Right ventricle myocardium superior (tissue), 1 donor: ENCODE measurements at places on chromosomes 4 and X. TPM values are rescaled to one million over a fixed set of nuclear protein-coding genes. Genes with fewer than 3 reads are reported as not detected.

DNA sequence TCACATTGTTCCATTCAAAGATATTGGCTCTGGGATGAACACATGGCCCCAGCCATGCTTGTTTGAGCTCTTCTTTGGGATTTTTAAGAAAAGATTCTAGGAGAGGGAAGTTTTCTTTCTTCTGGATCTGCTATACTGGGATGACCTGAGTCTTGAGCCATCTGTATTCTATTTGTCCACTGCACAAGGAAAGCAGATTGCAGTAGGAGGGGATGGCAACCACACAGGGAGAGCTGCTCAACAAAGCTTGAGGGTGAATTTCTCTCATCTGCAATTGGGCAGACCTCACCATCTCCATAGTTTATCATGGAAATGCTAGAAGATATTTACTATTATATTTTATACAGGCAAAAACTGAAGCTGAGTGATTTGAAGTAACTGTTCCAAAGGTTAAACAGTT is 34.3 kb downstream of the ADH7 start:
- no peak for DNase-seq

GRCh38 chr4:175453456-175453855 is 358.6 kb downstream of the GPM6A start:
- DNase-seq, result no peak

GRCh38 chr4:10737337-10737736 is 52.8 kb upstream of the CLNK start:
- no peak for DNase-seq

GRCh38 chr4:139036885-139037284 is 21.3 kb downstream of the NOCT start:
- no peak for DNase-seq

The CLGN gene
- total RNA-seq, result 77.8 TPM

DNA sequence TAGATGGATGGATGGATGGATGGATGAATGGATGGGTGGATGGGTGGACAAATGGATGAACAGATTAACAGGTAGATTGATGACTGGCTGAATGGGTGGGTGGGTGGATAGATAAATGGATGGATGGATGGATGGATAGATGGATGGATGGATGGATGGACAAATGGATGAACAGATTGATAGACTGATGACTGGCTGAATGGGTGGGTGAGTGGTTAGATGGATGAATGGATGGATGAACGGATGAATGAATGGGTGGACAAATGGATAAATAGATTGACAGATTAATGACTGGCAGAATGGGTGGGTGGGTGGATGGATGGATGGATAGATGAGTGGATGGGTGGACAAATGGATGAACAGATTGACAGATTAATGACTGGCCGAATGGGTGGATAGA is 13.6 kb upstream of the AKAP17A start:
- no peak for DNase-seq

- no peak for DNase-seq
Observed at GRCh38 chr4:35986537-35986936, 257.8 kb downstream of the ARAP2 start.
